Thoracic aorta (tissue), 2 donors: ENCODE measurements at places on chromosomes 7 and 10.

GRCh38 chr10:124116771-124117510 lies 23.5 kb upstream of the CHST15 start:
- no peak for DNase-seq

- no peak for DNase-seq
These were observed 85.9 kb upstream of the PAX2 start for GRCh38 chr10:100659361-100660098.

DNA sequence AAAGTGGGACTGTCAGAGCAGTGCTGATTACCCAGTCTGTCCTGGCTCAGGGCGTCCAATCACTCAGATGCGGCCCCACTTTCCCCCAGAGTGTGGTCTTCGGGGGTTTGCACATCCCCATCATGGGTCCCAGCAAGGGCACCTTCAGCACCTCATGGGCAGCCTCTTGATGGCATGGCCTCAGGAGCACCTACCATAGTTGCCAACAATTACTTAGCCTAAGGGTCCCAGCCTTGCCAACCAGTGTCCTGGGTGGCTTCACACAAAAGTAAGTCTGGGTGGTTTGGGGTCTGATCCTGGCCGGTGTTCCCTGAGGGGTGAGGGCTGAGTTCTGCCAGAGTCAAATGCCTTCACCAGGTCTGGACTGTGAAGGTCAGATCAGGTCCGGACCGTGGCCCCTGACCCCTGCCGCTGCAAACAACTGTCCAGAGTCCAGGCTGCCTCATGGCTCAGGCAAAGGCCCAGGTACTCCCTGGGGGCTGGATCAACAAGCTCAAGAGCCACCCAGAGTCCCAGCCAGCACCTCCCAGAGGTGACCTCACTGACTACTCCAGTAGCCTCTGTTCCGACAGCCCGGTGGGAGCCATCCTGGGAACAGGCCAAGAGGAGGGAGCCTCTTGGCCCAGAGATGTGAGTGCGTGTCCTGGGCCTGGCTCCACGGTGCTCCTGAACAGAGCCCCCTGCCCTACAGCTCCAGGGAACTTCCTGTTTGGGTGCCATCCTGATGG lies 6.2 kb upstream of the MARVELD1 start:
- DNase-seq = no peak

- no peak for DNase-seq
These were observed 42.7 kb downstream of the PAXIP1 start for GRCh38 chr7:154960063-154960790.
